ENCODE measurements at places on chromosomes 11 and 22.

- peak; percentile 41 for DNase-seq
These were observed 3.3 kb downstream of the TTLL1 start for GRCh38 chr22:43085658-43086606.

GRCh38 chr11:5288906-5289550 is 12.7 kb downstream of the OR51B4 start:
- no peak for DNase-seq

DNA sequence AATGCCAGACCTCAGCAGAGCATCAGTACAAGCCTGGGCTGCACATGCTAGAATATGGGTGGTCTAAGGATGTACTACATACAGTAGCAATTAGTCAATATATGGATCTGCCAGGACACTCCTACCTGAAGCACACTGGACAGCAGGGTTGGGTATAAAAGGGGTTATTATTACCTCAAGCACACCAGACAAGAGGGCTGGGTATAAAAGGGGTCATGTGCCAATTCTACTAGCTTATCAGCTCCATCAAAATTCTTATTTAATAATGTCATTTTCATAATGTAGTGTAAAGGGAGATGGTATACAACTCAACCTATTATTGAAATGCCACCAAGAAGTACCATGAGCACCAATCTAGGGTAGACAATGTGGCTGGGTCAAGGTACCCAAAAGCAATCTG is 44.7 kb upstream of the PRODH start:
- DNase-seq, result no peak

DNA sequence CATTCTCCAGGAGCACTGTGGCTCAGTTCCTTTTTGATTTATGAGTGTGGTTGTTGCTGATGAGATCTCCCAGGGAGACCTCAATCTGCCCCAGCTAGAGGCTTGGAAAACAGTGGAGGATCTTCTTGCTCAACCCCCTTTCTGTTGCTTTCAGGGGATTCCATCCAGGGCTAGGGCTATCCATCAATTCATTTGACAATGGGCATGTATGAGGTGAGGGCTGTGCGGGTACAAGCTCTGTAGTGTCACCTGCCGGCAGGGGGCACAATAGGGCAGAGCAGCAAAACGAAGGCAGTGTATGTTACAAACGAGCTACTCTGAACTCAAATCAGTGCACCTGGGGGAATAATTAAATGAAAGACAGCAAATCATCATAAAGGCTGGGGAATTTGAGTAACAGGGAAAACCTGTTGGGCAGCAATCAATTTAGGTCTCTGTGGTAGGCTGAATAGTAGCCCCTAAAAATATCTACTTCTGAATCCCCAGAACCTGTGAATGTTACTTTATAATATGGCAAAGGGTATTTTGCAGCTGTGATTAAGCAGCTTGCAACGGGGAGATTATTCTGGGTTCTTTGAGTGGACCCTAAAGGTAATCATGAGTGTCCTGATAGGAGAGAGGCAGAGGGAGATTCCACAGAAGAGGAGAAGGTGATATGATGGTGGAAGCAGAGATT is 170.3 kb upstream of the ZBED5 start:
- DNase-seq, result peak; percentile 69

GRCh38 chr11:116030697-116031331 is 526.6 kb upstream of the CADM1 start:
- no peak for DNase-seq

Data from left ventricle myocardium inferior (tissue), 1 donor.